ENCODE measurements at places on chromosomes 3 and 15.

- no peak for DNase-seq
Measured at GRCh38 chr3:112115161-112115739, 17.8 kb downstream of the GCSAM start.

GRCh38 chr3:9649791-9650521 is 651 bp downstream of the MTMR14 start:
- no peak for DNase-seq

- DNase-seq: no peak
Measured at GRCh38 chr3:125316949-125317348, 58.2 kb downstream of the ZNF148 start.

DNA sequence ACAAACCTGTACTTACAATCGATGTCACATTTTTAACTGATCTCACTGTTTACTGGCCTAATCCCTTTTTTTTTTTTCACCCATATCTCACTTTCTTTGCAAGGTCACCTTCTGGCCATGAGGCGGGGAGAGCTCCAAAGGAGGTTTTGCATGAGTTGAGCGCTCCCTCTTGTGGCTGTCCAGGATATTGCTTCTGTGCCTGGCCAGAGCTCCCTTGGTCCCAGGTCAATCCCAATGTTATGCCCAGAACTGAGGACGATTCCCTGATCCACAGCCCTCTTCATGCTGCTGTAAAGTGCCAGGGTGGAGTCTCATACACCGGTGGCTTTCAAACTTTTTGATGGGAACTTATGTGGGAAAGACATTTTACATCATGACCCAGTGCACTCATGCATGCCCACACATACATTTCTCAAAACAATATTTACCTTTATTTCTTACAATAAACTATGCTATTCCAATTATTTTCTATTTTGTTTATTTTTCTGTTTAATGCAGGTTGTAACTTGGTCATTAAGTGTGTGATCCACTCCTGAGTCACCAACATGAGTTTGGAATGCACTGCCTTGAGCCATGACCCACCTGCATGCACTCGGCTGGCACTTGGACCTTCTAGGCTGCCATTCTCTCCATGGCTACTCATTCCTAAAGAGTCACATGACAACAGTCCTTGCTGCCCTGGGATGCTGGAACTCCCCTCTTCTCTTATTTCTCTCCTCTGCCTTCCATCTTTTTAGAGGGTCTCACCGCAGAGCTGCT is 9.6 kb upstream of the SST start:
- peak; percentile 49 for DNase-seq

- DNase-seq: no peak
Measured at GRCh38 chr3:6622260-6622659, 238.7 kb upstream of the GRM7 start.

DNA sequence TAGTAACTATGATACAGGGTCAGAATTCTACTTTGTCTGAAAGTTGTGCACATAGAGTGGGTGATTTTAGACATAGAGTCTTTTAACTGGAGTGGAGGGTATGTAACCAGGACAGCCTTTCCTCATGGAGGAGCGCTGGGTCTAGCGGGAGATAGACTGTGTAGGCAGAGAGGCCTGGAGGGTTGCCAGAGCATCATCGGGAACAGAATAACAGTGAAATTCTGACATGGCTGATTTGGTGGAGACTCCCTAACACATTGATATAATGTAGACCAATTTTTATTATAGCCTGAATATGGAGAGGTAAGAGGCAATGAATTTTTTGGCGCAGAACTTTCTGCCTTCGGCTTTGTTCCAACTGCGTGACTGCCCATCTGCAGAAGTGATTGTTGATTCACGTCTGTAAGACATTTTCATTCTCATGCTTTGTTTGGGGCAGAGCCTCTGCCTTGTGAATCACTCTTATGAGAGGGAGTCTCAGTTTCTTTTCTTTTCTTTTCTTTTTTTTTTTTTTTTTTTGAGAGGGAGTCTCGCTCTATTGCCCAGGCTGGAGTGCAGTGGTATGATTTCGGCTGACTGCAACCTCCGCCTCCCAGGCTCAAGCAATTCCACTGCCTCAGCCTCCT is 16.0 kb downstream of the LPP start:
- DNase-seq: no peak

GRCh38 chr15:91517491-91518200 is 335.9 kb upstream of the SLCO3A1 start:
- no peak for DNase-seq

DNA sequence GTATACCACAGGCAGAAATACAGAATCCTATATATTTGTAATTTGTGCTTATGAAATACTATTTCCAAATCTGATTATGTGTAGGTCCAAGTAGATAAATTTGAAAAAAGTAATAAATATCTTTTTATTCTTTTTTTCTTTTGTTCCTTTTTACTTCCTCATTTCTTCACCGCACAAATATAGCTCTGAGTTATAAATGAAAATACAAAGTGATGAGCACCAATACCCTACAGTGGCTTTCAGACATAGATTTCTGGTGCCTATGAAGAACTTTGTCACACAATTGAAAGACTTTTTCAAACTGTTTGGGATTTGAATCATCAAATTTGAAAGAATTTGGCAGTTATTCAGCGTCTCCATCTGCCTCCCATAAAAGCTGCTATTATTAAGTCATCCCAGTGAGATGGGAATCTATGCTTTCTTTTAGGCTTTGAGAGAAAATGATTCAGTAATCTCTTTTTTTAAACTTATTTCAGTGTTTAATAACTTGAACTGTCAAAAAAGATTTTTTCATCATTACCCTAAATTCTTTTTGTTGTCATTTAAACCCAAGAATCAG is 363.6 kb upstream of the GOLIM4 start:
- no peak for DNase-seq

DNA sequence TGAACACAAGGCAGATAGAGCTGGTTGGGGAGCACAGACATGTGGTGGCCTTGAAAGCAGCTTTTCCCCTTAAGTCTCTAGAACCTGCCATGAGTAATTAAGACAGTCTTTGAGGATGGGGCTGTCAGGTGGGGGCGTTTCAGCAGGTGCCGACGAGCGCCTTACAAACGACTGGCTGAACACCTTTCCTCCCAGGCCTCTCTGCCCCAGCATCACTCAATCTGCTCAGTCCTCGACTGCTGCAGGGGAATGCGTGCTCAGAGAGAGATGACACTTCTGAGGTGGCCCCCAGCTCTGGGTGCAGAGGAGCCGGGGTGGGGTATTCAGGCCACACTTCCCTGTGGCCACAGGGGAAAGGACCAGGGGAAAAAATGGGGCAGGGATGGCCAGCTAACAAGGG is 8.1 kb upstream of the NCKIPSD start:
- DNase-seq: no peak

GRCh38 chr15:99703603-99704443 is 29.4 kb downstream of the LYSMD4 start:
- DNase-seq: no peak

DNA sequence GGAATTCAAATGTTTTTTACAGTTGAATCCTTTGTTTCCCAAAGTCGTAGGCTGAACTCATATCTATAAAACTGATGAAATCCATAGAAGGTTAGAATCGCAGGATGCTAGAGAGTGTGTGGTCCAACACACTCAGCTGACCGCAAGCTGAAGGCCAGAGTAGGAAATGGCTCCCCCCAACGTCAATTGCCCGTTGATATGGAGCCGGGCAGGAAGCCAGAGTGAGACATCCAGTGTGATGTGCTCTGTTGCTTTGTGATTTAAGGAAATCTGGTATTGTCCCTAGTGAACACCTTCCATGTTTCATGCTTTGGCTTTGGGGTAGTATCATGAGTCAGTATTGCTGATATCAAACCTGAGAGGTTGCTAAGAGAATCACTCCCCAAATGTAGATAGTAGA is 5.8 kb upstream of the MEX3B start:
- no peak for DNase-seq

All from activated gamma-delta T cell treated with Interleukin-2 at 50 U/mL for 16 hours (primary cell).